ENCODE measurements at places on chromosomes 2 and 18. TPM values are rescaled to one million over a fixed set of nuclear protein-coding genes. Genes with fewer than 3 reads are reported as not detected.

MERTK gene
- 33.5 TPM for total RNA-seq

PRKAG3 gene
- total RNA-seq = not detected

PEX13 gene
- total RNA-seq = 28.2 TPM

LRRTM1 gene
- total RNA-seq = not detected

FOXI3 gene
- not detected for total RNA-seq

RAPGEF4 gene
- 18.6 TPM for total RNA-seq

IGFBP5 gene
- total RNA-seq = 697 TPM

ALMS1 gene
- total RNA-seq = 36.3 TPM

DNA sequence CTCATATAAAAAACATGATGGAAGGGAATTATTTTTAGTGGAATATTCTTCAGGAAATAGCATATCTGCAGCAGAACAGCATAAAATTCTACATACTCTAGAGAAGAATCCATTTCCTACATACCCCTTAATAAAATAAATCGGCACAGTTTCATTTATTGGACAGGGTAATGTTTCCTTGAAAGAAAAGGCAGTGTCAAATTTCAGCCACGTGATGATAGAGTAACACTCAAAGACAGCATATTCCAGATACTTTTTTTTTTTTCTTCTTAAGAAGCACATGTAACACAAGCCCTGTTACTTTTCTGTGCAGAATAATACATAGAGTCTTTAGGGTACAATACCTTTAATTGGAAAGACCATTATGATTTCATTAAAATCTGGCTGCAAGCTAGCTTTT, 204.4 kb downstream of the SRBD1 start:
- DNase-seq = no peak

GRCh38 chr18:9204659-9205058, 68.1 kb downstream of the ANKRD12 start:
- no peak for DNase-seq

DNA sequence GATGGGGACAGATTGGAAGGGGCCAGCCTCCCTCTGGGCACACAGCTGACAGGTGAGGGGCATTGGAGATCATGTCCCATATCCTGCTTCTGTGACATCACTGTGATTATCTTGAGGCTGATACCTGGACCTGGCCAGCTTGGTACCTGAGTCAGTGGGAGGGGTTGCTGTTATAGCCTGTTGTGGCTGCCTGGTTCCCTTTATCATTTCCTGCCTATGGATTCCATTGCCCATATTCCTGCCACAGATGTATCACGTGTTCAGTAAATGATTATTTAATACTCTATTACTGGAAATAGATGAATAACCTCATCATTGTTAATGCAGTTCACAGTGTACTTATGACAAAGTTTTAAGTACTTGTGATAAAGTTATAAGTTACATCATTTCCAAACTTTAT, 7.8 kb upstream of the SCYGR1 start:
- DNase-seq = no peak

DNA sequence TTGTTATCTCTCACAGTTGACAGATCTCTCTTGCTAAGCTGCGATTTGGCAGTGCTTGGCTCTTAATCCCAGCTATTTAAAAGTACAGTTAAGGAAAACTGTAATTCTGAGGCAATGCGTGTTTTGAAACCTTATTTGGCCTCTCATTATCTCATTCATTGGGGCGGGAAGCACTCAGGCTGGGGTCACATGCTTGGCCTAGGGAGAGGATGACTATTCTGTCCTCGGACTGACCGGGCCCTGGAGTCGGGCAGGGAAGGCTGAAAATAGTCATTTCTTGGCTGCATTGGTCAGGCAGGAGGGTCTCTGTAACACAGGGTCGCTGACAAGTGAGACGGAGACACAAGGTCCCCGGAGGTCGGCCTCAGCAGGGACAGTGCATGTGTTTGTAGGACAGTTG, 20.2 kb upstream of the EMILIN2 start:
- no peak for DNase-seq

DNA sequence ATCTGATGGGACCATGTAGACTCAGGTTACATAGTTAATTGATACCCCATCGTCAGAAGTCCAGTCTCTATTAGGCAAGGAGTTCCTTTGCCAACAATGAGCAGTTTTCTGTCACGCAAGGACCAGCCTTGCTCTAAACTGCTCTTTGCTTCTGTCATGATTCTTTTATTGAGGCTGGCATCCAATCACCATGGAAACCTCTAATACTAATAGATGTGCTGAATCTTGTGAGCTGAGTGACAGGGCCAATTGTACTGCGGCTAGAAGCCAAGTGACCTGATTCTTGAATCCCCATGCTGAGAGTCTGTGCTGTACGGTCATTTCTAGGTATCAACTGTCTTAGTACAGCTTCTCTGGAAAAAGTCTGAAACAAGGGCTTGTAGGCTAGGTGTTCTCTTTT, 395.6 kb downstream of the RND3 start:
- DNase-seq = no peak

- DNase-seq = no peak
These were observed 18.6 kb downstream of the LONRF2 start for GRCh38 chr2:100303744-100304143.

- DNase-seq = no peak
These were observed 112.2 kb downstream of the DNAH6 start for GRCh38 chr2:84628486-84628885.

- DNase-seq = no peak
These were observed 9.3 kb downstream of the STAMBP start for GRCh38 chr2:73837847-73838585.

- no peak for DNase-seq
These were observed 11.0 kb downstream of the SLC19A3 start for GRCh38 chr2:227706859-227707258.

GRCh38 chr2:28152585-28153280, 239.9 kb upstream of the FOSL2 start:
- no peak for DNase-seq

- no peak for DNase-seq
These were observed 431.8 kb upstream of the MYT1L start for GRCh38 chr2:2762913-2763312.

- no peak for DNase-seq
These were observed 10.3 kb upstream of the PAPOLG start for GRCh38 chr2:60745761-60746160.

DNA sequence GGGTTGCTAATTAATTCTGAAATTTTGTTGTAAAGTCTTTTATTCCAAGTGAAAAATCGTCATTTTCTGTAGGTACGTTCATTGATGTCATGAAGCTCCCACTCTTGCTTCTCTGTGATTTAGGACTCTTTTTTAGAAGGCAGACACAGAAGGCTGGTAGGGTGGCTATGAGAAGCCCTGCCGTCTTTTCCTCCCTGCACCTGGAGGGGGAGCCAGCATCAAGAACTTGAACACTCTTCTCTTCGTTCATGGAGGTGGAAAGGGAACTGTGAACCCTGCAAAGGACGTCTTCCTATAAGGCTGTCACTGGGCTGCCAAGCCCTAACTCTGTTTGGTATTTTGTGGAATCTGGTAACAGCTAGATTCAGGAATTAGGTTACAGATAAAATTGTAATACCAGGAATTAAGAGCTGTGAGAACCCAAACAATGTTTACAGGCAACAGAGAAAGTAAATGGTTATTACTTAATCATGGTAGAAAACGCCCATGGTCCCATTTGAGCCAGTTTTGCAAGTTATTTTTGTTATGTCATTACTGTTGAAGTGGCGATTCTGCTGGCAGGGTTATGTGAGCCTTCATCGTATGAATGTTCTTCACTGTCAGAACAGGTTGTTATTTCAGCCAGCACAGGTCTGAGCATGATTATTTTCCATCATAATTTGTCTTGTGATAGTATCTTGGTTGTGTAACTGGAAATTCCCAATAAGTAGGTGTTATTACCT, 112.2 kb downstream of the OSBPL6 start:
- peak; percentile 45 for DNase-seq

DNA sequence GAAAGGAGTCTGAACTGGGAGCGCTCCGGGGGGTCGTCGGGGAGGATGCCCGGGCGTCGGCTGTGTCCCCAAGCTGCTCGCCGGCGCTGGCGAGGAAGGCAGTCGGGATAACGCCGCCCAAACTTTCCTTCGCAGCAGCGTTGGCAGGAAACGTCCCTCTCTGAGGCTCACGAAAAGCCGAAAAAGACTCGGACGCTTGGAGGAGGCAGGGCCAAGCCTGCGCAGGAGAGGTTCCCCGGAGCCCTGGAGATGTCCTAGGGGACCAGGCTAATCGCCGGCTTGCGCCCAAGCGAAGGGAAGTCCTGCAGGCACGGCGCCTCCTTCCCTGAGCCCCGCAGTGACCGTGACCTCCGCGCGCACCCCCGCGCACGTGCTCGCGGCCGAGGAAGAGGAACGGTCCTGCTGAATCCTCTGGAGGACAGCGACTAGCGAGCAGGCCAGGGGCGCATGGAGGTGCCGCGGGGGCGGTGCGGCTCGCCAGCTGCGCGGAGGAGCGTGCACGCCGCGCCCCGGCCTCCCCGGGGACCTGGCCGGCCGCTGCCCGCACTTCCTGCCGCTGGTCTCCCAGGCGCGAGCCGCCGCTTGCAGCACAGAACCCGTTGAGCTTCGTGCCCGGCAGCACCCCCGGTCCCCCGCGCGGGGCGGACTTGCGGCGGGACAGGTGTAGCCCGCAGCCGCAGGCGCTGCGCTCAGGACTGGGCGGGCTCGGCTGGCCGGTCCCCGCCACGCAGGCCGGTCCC, at the start of gene SH3RF3:
Gene SH3RF3, plus strand, starts transcription at position 590 of the 740 bp plus-strand sequence.
- peak; percentile 54 for DNase-seq

DNA sequence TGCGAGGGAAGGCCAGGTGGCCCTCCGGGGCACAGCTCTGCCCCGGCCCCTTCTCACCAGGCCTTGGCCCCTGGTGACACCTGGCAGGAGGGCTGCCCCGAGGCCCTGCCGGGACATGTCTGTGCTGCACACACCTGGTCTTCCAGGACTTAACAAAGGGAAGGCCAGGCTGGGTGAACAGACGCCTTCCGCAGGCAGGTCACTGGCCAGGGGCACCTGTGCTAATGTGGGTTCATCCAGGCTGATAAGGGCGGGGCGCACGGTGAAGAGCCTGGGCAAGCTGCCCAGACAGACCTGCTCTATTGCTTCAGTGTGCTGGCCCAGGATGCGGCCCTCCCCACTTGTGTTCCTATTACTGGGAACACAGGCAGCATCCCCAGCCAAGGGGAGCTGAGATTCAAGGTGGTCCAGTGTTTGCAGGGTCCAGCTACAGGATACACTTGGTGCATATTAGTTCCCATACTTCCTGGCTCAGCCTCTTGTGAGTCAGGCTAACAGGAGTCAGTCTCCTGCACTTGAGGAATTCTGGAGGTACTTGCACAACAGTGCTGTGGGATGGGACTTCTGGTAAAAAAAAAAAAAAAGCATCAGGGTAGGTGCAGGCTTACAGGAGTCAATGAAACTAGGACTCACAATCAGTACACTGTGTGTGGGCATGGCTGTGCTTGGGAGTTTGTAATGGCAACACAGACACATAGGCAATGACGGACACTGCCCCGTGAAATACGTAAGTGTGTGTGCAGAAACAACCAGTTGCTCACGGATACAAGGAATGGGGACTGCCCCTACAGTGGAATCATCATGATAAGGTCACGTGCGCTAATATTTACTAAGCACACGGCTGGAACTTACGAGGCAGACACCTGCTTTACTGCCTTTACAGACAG, 261.4 kb downstream of the TWIST2 start:
- DNase-seq = no peak

- DNase-seq = peak; percentile 18
These were observed 195.5 kb downstream of the ANKRD30B start for GRCh38 chr18:14943486-14943885.

DNA sequence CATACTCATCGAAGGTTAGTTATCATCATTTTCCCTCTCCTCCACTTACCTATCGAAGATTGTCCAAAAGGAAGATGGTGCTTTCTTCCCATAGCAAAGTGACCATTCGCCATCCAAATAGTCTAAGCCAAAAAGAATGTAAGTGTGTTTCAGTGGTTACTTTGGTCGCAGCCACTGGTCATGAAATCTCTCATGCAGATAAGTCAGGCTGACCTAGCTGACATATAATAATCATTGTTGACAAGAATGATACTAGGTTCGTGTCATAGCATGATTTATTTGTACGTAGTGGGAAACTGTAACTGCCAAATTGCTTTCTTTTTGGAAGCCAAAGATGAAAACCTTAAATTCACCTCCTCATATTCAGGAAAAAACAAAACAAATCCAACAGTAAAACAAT, 89.6 kb upstream of the PMAIP1 start:
- no peak for DNase-seq

- no peak for DNase-seq
These were observed 206.5 kb upstream of the NT5C1B start for GRCh38 chr2:18795906-18796305.

DNA sequence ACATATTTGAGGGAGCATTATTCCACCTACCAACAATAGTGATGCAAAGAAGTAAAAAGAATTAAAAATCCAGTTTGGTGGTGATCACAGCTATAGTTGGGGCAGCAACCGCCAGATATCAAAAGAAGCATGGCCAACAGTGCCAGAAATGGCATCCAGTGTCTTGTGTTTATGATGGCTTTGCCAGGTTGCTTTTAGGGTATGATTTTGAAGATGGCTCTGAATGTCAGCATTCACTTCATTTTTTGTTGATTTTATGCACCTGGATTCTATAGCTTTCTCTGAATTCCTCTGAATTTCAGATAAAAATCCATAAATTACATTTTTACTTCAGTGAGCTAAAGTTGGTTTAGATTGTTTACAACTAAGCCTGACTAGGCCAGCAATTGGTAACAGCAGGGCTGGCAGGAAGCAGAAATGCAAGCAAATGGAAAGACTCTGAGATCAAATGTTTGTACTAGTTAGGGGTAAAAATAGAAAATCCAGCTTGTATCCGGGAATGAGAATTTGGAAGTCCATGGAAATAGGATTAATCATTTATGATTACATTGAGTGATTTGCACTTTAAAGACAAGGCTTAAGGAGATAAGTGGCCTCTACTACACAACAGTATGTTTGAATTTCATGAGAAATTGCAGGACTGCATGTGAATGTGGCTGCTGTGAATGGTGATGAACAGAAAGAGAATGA, 40.4 kb downstream of the COL3A1 start:
- DNase-seq = no peak

DNA sequence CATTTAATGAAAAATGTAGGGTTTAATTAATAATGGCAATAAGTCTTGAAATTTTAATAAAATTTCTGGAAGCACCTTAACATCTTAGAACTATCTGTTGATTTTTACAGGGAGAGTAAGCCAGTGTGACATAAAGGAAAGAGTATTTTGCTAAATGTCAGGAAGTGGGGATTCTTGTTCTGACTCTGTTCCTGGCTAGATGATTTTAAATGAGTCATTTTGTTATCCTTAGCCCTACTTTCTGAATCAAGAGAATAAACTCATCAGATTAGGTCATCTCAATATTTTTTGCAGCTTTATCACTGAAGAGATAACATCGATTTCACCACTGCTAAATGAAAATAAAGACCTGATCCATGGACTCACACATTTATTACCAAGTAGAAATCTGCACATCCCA, 377.5 kb upstream of the CYRIA start:
- DNase-seq = no peak

DNA sequence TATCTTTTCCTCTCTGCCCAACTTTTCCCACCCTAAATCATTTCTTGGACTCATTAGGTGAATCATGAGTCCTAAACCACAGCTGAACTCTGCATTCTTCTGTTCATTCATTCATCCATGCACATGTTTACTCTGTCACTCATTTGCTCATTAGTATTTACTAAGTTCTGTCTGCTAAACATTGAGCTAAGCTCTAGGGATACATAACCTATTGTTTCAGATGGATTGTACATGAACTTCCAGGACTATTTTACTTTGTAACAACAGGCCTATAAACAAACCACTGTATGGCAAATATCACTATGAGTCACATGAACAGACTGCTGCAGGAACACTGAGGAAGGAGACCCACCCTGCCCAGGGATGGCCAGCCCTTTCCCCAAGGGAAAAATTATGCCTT, 14.6 kb upstream of the DYNC2LI1 start:
- no peak for DNase-seq

GRCh38 chr2:166148500-166149400, 20.9 kb upstream of the SCN1A start:
- no peak for DNase-seq
